ENCODE measurements at places on chromosomes 2 and 18. TPM values are rescaled to one million over a fixed set of nuclear protein-coding genes. Genes with fewer than 3 reads are reported as not detected.

The ABCG8 gene
- not detected for total RNA-seq

The FEV gene
- not detected for total RNA-seq

The CFAP65 gene
- not detected for total RNA-seq

The KCNE4 gene
- total RNA-seq: not detected

DNA sequence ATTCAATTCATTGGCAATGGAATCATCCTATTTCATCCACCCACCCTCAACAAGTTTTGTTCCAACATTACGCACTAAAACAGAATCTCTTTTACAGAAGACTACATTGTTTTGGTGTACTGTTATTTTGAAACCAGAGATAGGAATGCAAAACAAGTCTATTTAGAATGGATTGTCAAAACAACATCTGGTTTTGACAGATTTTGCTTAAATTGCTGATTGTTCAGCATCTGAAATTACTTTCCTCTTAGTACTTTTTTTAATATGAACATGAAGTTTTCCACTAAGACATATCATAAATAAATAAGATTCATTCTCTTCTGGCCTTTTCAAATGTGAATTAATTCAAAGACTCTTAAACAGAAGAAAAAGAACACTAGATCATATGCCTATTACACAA is 323.9 kb upstream of the TFPI start:
- no peak for ATAC-seq

DNA sequence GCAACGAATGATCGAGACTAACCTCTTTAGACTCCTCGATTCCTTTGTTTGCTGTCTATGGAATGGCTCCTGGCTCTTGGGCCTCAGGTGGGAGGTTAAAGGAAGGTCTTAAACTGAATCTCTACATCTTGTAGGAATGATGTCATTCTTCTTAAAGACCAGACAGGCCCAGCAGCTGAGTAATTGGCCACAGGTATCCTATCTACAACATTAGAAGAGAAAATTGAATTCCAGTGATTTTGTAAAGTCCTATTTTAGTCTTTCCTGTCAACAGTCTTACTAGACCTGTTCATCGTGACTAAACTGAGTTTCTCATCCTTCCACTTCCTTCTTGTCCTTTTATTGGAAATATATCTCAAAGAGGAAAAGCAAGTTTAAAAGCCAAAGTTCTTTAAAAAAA is 274.8 kb downstream of the ALPK2 start:
- no peak for ATAC-seq

GRCh38 chr18:23307567-23308295 is 145.4 kb upstream of the RIOK3 start:
- peak; percentile 87 for ATAC-seq

All from activated T-helper 17 cell treated with anti-CD3 and anti-CD28 coated beads, Interleukin-2, amount 50 U/mL, for 72 hours (primary cell).